ENCODE measurements at places on chromosomes 3 and 15. TPM values are rescaled to one million over a fixed set of nuclear protein-coding genes. Genes with fewer than 3 reads are reported as not detected.

- no peak overlapping the region for H3K4me3 ChIP-seq
- H3K36me3 ChIP-seq = peaks cover 37% of the 10 kb centered on the region
- peak overlapping the region; percentile 79 for H3K27ac ChIP-seq
- peaks cover 56% of the 10 kb centered on the region for H3K4me1 ChIP-seq
- peak; percentile 71 for DNase-seq
These were observed 42.3 kb downstream of the KLHL6 start for GRCh38 chr3:183513046-183513706.

DNA sequence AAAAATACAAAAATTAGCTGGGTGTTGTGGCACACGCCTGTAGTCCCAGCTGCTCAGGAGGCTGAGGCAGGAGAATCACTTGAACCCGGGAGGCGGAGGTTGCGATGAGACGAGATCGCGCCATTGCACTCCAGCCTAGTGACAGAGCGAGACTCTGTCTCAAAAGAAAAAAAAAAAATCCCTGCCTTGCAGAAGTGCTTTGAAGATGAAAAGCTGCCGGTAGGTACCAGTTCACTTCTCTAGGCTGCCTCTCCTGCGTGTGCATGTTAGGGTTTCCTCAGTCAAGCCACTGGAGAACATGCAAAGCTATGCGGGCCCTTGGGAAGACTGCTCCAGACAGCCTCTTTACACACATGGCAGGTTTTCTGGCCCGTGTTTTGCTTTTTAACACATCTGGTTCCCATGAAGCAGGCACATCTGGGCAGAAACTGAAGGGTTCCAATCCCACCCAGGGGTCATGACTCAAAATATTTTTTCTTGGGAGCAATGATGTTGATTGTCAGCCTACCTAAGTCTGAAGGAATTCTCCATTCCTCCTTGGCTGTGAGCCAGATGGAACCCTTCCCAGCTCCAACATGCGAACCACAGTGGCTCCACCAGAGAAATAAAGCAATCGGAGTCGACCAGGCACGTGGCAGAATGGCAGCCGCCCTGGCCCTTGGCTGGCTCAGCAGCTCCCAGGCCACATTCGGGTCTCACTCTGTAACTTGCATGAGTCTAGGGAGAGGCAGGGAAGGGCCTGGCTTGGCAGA lies 29.6 kb downstream of the MGLL start:
- no peak overlapping the region for H3K4me3 ChIP-seq
- H3K36me3 ChIP-seq = no peaks in the 10 kb centered on the region
- no peaks in the 10 kb centered on the region for H3K4me1 ChIP-seq
- no peak for DNase-seq
- no peak overlapping the region for H3K27ac ChIP-seq

- no peaks in the 10 kb centered on the region for H3K27me3 ChIP-seq
- no peak overlapping the region for H3K4me3 ChIP-seq
- no peaks in the 10 kb centered on the region for H3K4me1 ChIP-seq
- DNase-seq = no peak
- no peak overlapping the region for H3K27ac ChIP-seq
These were observed 596.7 kb downstream of the TUSC7 start for GRCh38 chr3:117306299-117306698.

DNA sequence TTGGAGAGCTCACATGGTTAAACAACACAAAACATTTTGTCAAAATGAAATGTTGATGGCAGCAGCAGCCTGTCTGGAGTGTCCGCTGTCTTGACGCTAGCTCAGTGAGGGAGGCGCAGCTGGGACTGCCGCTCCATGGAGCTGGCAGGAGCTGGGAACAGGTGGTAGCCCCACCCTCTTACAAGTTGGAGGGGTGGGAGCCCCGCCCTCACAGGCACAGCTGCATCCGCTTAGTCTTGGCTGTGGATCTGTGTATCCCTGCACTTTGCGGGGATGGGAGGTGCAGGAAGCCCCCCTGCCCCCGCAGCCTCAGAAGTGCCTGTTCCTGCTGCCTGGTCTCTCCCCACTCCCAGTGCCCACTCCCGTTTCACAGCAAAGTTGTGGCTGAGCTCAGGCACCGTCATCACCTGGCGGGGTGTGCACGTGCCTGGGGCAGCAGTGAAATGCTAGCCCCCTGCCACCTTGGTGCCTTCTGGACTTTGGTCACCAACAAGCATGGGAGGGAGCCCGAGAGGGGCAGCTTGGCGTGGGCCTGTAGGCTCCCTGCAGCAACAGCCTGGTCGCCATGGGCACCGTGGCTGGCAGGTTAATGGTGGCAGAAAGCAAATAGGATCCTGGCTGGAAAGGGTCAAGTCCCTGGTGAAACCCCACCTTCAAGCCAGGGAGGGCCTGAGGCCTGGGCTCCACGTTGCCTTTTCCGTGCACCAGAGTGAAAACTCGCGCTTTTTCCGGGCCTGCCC lies 53.8 kb upstream of the CADM2 start:
- H3K27ac ChIP-seq = no peak overlapping the region
- H3K4me3 ChIP-seq = no peak overlapping the region
- H3K4me1 ChIP-seq = no peaks in the 10 kb centered on the region
- H3K36me3 ChIP-seq = no peaks in the 10 kb centered on the region

DNA sequence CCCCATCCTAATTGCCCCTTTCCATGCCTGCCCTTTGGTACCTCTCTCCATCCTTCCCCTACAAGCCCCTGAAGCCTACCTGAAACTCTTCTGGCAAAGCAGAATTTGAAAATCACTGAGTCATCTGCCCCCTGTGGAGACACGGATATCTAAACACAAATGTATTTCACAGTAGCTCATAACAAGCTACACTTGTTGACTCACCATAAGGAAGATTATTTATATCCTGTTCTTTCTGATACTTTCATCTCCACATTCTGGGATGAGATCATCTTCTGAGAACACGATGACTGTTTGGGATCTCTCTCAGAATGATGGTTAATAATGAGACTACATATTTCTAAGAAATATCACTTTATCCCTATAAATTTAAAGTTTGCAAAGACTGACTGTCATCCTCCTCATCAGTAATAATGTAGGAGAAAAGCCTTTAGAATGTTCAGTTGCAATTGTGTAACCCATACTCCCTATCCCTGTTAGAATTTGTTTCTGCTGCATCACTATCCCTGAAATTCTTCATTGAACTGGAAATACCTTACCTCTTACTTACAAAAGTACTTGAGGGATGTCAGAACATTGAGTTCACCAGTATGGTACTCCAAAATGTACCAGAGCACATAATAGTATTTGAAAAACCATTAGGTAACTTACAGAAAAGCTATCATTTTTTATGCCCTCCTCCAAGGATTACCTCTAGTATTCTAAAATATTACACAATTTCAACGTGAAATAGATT lies 116.1 kb upstream of the IL12A start:
- peaks cover 2% of the 10 kb centered on the region for H3K4me1 ChIP-seq
- H3K36me3 ChIP-seq = no peaks in the 10 kb centered on the region
- no peak overlapping the region for H3K27ac ChIP-seq
- peaks cover 7% of the 10 kb centered on the region for H3K27me3 ChIP-seq
- no peak overlapping the region for H3K4me3 ChIP-seq

DNA sequence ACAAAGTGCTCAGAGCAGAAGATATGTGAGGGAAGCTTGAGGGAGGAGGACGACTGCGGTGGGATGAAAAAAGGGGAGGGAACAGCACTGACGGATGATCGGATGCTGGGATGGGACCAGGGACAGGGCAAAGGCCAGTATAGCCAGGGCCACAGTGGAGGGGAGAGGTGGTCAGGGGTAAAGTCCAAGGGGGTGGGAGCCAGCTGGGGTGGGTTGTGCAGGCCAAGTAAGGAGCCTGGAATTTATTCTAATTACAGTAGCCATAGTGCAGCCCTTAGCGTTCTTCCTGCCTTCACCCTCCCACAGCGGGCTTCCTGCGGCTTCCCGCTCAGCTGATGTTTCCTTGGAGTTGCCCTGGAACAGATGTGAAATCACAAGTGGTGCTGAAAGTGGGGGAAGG lies 7.6 kb upstream of the APEH start:
- DNase-seq = no peak
- H3K4me1 ChIP-seq = peaks cover 2% of the 10 kb centered on the region
- no peaks in the 10 kb centered on the region for H3K36me3 ChIP-seq
- H3K27me3 ChIP-seq = no peaks in the 10 kb centered on the region
- no peak overlapping the region for H3K4me3 ChIP-seq
- no peak overlapping the region for H3K27ac ChIP-seq

Gene DUOX2
- 0.23 TPM for total RNA-seq

DNA sequence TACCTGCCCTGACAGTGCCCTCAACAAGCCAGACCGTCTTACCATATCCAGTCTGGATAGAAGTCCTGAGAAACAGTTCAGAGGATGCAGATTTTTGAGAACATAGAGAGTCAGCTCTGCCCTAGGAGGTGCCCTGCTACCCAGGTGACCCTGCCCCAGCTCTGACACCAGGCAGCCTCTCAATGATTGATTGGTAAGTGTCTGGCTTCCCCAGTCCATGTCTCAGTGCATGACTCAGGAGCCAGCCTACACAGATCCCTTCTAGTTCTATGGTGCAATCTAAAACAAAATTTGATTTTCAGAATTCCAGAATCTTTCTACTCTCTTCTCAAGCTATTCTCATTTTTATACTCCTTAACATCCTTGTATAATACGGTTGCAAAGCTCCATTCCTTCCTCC lies 292.1 kb downstream of the VPS13C start:
- H3K4me1 ChIP-seq = no peaks in the 10 kb centered on the region
- H3K4me3 ChIP-seq = no peak overlapping the region

- DNase-seq = no peak
- no peak overlapping the region for H3K27ac ChIP-seq
- no peaks in the 10 kb centered on the region for H3K27me3 ChIP-seq
- no peaks in the 10 kb centered on the region for H3K4me1 ChIP-seq
- H3K36me3 ChIP-seq = no peaks in the 10 kb centered on the region
These were observed 28.2 kb downstream of the ADAMTS9 start for GRCh38 chr3:64659617-64659978.

- no peak overlapping the region for H3K27ac ChIP-seq
- H3K27me3 ChIP-seq = no peaks in the 10 kb centered on the region
- no peaks in the 10 kb centered on the region for H3K36me3 ChIP-seq
- H3K4me3 ChIP-seq = no peak overlapping the region
These were observed 253.4 kb upstream of the LRRC3B start for GRCh38 chr3:26369133-26369532.

- H3K36me3 ChIP-seq = peaks cover 30% of the 10 kb centered on the region
- peaks cover 32% of the 10 kb centered on the region for H3K4me1 ChIP-seq
- no peaks in the 10 kb centered on the region for H3K27me3 ChIP-seq
- H3K4me3 ChIP-seq = no peak overlapping the region
- no peak overlapping the region for H3K27ac ChIP-seq
These were observed 5.5 kb downstream of the UBE3A start for GRCh38 chr15:25433118-25433865.
